ENCODE measurements at places on chromosomes 3 and 15.

DNA sequence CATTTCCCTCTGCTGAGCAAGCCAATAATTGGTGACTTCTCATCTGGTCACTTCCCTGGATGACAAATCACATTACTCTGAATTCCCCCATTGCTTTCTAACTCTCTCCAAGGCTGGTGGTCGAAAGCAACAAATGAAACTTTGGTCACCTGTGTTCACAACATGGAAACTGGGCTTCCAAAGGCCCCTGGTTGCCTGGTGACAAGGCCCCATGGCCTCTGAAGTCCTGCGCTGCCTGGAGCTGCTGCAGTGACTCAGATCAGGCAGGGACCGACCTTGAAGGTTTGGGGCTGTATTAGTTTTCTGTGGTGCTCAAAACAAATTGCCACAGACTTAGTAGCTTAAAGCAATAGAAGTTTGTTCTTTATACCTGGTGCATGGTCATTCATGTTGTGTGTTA lies 345.3 kb downstream of the WDR72 start:
- no peak for DNase-seq

DNA sequence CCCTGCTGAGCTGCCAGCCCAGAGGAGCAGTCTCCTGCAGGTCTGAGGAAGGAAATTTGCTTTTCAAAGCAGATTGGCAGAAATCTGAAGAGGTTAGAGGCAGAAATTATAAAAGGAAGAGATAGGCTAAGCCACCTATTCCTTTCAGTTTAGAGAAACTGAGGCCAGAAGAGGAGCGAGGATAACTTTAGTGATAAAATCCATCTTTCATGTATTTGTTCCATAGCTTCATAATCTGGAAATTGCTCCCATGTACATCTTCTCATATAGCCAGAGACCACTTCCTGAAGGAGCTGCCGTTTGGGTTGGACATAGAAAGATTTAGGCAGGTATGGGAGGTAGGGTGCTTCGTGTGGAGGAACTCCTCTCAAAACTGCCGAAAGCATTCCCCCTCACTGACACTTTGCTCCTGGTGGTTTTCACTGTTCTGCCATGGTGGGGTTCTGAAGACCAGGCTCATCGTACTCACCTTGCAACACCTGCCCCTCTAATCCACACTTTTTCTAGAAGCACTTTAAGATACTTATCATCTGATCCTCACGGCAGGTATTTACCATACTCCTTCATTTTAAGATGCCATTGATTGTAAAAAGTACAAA lies 670 bp upstream of the ACAP2 start:
- no peak for DNase-seq

- DNase-seq: peak; percentile 9
These were observed 269.0 kb upstream of the ADAMTS9 start for GRCh38 chr3:64956711-64957325.

DNA sequence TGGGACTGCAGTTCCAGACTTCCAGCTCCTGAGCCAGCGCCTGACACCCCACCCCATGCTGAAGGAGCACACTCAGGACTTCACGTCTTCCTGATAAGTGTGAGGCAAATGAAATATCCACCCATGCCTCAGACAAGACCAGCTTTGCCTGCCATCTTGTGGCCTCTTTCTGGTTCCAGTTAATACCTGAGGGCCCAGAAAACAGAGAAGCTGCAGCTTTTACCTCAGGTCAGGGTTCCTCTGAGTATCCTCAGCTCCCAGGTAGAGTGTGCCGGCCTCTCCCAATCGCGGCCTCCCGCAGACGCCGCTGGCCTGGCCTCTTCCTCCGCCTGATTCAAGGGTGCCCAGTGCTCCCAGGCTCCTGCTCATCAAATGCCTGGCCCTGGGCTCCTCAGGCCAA lies 5.1 kb upstream of the KLHL6 start:
- DNase-seq: no peak

Measured in LHCN-M2 (cell line).